ENCODE measurements at places on chromosomes 3 and 15. TPM values are rescaled to one million over a fixed set of nuclear protein-coding genes. Genes with fewer than 3 reads are reported as not detected.

Gene ZNF774
- total RNA-seq, result 2.5 TPM

Gene MCF2L2
- 1.1 TPM for total RNA-seq

- DNase-seq, result no peak
These were observed 399 bp upstream of the SUCLG2 start for GRCh38 chr3:67654844-67655177.

- DNase-seq, result no peak
These were observed 52.1 kb downstream of the TFG start for GRCh38 chr3:100761211-100761942.

Gene HHLA2
- not detected for total RNA-seq

- no peak for DNase-seq
These were observed 1087.1 kb upstream of the ALCAM start for GRCh38 chr3:104279617-104280016.

- peak; percentile 63 for DNase-seq
These were observed at the start of gene ABI3BP for GRCh38 chr3:100993309-100993708. ABI3BP (minus strand) TSS chr3:100993421; CDS start chr3:100993384, 37 bp downstream.

GRCh38 chr15:87599616-87600015, 656.9 kb downstream of the NTRK3 start:
- DNase-seq, result no peak

GRCh38 chr3:157961665-157962064, 144.6 kb downstream of the SHOX2 start:
- no peak for DNase-seq

Gene FSD2
- not detected for total RNA-seq

DNA sequence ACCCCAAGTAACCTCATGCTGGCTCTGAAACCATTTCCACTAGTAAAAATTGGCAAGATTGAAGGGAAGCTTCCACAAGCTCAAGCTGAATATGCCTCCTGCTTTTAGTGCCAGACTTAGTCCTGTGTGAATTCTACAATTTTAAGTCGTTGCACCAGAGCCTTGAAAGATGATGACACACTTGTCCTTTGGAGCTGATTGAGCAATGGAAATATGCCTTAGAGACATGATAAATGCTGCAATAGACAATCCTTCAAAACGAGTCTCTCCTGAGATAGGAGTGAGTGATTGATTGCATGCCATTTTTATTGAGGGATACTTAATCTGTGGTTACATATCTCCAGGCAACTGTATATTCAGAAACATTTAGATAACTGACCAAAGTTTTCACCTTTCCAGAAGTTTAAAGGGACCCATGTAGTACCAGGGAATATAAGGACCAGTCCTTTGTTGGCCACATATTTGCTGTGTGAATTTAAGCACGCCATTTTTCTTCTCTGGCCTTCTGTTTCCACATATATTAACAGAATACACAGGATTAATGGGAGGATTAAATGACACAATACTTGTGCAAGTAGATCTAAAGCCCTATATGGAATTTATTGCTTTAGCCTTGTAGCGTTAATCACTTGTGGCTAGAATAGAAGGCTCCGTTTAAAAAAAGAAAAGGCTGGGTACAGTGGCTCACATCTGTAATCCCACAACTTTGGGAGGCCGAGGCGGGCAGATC, 65.1 kb downstream of the PPARG start:
- DNase-seq, result peak; percentile 39

DNA sequence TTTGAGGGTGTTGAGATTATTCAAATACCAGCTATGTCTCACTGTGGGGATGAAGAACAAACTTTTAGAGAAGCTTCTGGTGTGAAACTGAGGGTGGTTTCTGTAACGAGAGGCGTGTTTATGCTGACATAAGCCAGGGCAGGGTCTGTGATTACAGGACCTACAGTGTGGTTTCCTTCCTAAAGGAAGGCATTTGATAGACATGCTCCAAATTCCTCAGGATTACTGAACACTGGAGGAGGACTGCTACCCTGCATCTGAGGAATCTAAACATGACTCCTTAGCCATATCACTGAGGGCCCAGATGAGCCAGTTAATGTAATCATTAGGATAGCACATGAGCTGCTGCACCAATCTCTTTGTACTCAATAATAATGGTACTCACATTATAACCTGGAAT, 328.4 kb upstream of the UMPS start:
- DNase-seq, result no peak

DNA sequence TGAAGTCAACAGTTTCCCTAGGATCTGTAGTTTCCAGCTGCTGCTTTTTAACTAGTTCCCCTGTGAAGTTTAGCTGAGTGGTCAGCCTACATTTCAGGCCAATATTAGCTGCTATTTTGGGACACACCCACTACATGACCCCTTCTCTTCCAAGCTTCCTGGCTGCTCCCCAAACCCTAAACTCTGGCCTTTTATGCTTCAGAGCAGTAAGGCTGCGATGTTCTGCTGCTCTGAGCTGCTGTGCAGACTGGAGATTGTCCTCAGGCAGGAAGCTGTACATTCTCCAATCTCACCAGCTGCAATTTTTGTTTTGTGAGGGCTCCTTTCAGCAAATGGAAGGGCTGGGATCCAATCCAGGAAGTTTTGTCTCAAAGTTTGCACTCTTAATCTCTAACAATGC, 48.0 kb upstream of the WDR72 start:
- DNase-seq, result no peak

DNA sequence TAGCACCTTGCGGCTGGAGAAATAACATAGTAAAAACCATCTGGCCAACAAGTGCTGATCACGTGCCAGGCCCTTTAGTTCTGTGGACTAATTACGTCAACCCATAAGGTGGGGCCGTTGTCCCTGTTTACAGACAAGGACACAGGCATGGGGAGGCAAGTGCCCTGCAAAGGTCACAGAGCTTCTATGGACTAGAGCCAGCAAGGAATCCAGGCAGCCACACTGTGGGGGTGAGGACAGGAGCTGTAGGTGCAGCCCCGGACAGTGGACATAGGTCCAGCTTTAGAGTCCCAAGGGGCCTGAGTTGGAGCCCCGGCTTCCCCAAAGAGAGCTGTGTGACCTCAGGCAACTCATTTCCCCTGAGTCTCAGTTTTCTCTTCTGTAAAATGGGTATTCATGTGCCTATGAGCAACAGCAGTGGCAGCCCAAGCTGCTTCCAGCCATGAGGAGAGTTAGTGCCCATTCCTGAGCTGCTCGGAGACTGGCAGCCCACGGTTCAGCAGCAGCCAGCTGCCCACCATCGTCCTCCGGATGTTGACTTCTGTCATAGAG, 13.9 kb downstream of the CHST13 start:
- DNase-seq, result no peak

GRCh38 chr3:114519415-114519814, 225.6 kb downstream of the TIGIT start:
- DNase-seq, result no peak

- DNase-seq, result no peak
These were observed 719.3 kb upstream of the SGO1 start for GRCh38 chr3:20905210-20905805.
